ENCODE measurements at places on chromosomes 5 and 9. TPM values are rescaled to one million over a fixed set of nuclear protein-coding genes. Genes with fewer than 3 reads are reported as not detected.

Gene LECT2
- not detected for total RNA-seq

Gene SIMC1
- 20.4 TPM for total RNA-seq

Gene LRRC70
- total RNA-seq, result 17.6 TPM

Gene HTR1A
- not detected for total RNA-seq

Gene C5orf58
- total RNA-seq, result not detected

Gene DNM1
- total RNA-seq, result 5.0 TPM

- DNase-seq, result no peak
Measured at GRCh38 chr9:2655411-2655901, 33.9 kb downstream of the VLDLR start.

DNA sequence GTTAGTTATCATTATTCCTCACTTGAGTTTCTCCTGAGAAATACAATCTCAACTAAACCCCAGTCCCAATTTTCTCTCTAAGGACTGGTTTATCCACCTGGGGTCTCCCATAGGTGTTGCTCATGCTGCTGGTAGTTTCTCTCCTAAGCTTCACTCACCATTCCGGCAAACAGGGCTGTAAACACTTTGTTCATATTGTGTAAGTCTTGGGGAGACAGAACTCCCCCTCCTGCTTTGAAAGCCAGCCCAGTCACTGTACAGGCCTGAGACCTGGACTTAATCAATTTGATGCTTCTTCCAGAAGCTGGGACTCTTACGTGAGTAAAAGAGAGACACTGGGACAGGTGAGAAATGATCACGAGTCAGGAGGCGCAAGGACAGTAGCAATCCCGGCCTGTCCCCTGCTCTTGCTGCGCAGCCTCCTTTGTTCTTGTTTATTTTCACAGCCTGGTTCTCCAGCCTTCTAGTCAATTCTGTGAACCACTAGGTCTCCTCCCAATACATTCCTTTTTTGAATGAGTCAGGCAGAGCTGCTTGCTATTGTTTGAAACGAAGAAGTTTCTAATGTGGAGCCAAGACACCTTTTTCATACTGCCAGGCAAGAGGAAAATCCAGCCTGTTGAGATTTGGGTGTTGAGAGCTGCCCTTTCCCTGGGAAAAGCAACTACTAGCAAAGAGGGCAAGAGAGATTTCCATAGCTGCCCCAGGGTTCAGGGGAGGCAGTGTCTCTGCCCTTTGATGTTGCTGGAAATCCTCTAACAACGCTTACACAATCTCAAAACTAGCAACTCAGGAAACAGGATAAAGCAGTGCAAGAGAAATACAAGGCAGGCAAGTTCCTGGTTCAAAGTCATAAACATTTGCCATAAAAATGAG, 9.2 kb upstream of the SHROOM1 start:
- no peak for DNase-seq

DNA sequence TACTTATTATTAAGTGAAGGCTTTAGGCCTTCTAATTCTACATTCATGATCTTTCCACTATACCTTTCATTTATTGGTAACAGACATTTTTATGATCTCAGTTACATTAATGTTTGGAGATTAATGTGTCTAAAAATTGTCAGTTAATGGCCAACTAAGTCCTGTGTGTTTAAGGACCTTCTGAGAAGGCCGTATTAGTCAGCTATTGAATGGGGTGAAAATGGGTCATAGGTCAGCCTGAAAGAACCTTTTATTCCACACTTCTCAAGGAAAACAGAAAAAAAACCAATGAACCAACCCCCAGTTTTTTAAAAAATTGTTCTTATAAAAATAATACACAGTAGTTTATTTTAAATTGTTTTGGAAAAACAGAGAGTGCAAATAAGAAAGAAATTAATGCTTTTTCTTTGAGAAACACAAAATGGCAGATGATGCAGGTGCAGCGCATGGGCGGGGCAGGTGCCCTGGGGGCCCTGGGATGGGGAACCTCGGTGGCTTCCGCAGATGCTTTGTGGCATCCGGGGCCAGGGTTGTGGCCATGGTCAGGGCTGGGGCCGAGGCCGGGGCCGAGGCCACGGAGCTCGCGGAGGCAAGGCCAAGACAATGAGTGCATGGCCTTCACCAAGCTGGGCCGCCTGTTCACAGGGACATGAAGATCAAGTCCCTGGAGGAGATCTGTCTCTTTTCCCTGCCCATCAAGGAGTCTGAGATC, 141.9 kb downstream of the SPATA31D1 start:
- no peak for DNase-seq

GRCh38 chr9:91908746-91909145, 41.3 kb downstream of the ROR2 start:
- no peak for DNase-seq

DNA sequence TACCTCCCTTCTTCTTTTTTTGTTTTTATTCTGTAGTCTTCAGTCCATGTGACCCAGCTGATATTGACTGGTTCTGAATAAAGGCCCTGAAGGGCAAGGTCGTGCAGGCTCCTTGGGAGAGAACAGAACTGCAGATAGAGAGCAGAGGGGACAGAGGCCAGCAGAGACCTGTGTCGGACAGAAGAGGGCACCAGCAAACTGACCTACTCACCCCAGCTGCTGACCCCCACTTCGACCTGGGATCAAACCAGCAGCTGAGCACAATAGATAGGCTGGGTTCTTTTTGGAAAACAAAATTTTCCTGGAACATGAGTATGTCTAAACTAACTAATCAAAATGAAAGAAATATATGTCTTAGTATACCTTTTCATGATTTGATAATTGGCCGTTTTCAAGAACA, 695.1 kb downstream of the NR2F1-AS1 start:
- DNase-seq, result peak; percentile 24

DNA sequence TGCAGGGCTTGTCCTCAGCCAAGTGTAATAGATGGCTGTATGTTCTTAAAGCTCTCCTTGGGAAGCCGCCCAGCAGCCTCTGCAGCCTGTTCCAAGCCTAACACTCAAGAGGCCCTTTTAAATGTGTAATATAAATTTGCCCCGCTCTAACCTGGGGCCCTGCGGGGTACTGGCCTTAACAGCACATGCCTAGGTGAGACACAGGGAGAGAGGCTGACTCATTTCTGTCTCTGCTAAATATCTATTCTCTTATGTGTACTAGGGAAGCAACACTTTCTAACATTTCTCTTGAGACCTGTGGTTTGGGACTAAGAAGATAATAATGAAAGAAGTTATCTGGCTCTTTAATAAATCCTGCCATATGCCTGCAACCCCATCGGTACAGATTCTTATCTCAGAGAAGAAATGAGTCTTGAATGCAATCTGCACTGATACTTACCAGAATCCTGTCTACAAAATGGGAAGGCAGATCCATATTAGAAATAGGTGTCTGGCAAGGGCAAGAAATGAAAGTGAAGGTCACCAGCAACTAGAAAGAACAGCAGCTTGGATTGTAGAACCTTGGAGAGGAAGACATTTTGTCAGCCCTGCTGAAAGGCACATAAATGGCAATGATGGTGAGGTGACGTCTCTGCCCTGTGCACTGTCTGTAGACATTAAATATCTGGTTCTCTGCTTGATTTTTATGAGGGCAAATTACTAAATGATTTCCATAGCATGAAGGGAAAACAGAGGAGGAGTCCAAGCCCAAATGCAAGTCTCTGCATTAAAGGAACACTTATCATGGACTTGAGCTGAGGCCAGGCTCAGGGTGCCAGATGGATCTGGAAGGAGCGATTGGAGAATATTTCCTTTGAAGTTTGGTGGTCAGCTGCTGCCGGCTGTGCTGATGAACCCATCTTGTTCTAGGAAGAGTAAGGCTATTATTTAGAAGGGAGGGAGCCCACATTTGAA, 14.5 kb upstream of the TGFBI start:
- peak; percentile 51 for DNase-seq

DNA sequence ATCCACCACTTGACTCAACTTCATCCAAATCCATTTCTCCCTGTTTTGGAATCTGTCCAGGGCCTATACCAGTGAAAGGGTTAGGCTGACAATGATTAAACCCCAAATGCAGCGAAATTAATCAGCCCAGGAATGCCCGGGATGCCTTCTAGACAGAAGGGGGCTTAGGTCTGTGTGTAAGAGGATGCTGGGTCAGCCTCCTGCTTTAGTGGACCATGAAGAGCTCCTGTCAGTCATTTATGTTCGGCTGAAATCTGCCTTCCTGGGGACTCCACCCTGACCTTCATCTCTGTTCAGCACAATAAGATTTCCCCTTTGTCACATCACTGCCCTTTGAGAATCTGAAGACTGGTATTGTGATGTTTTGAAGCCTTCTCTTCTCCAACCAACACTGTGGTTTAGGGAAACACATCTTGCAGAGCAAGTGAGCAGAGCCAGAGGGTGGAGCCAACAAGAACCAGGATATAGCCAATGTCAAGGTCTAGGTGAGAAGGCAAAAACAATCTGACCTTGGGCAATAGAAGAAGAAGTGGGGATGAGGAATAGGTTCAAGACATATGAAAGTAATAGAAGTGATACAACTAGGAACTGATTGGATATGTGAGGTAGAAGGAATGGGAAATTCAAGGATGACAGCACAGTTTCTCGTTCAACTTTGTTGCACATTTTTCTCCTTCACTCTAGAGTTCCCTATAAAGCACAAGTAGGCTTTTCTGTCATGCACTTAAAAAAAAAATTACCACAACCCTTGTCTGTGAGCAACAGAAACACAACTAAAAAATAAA, 234.4 kb downstream of the ARHGAP26 start:
- DNase-seq, result no peak

GRCh38 chr5:76608833-76609232, 14.4 kb downstream of the F2RL2 start:
- no peak for DNase-seq

DNA sequence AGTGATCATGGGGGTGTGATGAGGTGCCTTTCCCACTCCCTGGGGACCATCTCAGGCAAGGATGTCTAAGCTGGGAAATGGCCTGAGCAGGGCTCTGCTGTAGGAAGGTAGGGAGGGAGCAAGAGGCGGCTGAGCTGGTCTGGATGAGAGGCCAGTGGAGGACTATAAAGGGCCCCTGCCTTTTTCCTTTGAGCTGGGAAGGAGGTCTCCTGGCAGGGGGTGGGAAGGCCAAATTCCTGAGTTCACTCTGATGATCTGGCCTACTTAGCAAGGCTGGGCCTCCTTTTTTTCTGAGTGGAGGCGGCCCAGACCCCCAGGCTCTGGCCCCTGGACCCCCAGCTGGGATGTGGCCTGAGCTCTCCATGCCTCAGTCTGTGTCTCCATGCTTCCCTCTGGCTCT, 14.3 kb upstream of the PITX1 start:
- no peak for DNase-seq

GRCh38 chr5:37478121-37478894, 99.2 kb downstream of the WDR70 start:
- DNase-seq, result no peak

DNA sequence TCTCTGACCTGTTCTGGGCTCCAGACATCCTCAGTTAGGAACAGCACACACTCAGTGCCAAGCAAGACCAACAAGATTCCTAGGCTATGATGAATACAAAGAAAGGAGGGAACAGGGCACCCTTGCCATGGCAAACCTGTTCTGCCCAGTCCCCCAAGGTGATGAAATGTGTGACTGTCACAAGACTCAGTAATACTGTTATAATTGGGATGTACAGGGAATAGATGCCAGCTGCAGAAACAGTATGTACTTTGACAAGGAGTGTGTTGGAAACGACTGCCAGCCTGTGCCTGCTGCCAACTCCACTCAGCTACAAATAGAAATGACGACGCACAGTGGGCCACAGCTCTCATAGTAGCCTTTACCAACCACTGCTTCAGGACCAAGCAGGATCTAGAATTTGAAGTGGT, 453.0 kb downstream of the EFNA5 start:
- DNase-seq, result no peak

DNA sequence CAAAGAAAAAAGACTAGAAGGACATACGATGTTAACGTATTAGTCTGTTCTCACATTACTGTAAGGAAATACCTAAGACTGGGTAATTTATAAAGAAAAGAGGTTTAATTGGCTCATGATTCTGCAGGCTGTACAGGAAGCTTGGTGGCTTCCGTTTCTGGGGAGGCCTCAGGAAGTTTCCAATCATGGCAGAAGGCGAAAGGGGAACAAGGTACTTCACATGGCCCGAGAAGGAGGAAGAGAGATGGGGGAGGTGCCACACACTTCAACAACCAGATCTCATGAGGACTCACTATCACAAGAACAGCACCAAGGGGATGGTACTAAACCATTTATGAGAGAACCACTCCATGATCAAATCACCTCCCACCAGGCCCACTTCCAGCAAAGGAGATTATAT, 110.1 kb downstream of the CARTPT start:
- DNase-seq, result no peak

GRCh38 chr5:96751203-96752169, 56.3 kb downstream of the ERAP1 start:
- DNase-seq, result no peak

- no peak for DNase-seq
Measured at GRCh38 chr9:19481971-19482404, 73.2 kb downstream of the ACER2 start.

DNA sequence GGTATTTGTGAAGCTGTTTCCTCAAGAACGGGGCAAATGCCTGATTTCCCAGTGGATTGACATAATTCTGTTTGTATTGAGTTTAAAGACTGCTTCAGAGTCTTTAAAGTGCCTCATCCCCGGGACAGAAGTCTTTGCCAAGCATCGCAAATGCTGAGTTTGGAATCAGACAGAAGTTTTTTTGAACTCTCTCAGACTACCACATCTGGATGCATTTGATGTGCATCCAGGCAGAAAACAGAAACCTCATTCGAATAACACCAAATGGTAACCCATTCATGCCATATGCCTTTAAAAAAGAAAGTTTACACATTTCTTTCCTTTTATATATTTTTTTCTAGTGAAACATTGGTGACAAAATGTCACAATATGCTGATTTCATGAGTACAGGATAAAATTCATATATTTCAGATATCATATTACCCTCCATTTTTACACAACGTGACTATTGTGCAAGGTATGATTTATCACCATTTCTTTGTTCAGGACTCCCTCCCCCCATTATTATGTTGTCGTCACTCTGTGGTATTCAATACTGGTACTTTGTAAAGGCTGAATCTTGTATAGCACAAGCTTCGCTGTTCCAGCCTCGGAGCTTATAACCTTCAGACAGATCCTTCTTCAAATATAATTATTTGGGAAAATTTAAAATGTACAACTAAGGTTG, 91.1 kb downstream of the ZNF608 start:
- DNase-seq, result no peak

DNA sequence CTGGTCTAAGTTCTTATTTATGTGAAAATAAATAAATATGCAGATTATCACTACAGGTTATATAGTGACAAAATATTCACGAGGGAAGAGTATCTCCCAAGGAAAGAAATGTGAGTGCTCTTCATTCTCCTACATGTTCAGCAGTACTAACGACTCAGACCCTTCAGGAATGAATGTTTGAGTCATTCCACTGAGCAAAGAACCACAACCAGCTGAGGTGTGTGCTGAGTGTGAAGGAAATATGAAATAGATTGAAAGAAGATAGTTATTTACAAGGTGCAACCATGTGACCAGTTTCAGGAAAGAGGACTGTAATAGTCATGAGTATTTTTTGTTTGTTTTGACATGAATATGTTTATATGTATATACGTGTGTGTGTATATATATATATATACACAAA, 228.7 kb downstream of the TUSC1 start:
- no peak for DNase-seq

DNA sequence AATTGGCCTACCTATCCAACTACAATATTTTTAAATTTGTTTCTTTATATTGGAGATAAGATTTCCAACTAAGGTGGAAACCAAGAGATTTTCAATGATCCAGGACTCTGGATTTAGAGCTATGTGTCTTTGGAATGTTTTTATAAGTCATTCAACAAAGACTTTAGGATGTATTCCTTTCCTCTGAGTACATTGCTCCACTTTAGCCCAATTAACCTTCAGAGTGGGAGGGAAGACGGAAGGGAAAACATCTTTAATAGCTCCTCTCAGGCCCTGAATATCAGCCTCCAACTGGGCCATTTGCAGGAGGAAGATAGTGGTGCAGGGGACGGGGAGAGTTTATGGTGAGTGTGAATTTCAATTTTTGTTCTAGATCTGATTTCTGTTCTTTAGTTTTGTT, 239.2 kb downstream of the PIK3R1 start:
- DNase-seq, result no peak
